ENCODE measurements at places on chromosomes 7 and 10. TPM values are rescaled to one million over a fixed set of nuclear protein-coding genes. Genes with fewer than 3 reads are reported as not detected.

- no peak for DNase-seq
- no peaks in the 10 kb centered on the region for H3K27me3 ChIP-seq
- no peaks in the 10 kb centered on the region for H3K36me3 ChIP-seq
- no peak overlapping the region for H3K4me3 ChIP-seq
- no peaks in the 10 kb centered on the region for H3K4me1 ChIP-seq
These were observed 240.2 kb upstream of the CNTNAP2 start for GRCh38 chr7:145876376-145876775.

DNA sequence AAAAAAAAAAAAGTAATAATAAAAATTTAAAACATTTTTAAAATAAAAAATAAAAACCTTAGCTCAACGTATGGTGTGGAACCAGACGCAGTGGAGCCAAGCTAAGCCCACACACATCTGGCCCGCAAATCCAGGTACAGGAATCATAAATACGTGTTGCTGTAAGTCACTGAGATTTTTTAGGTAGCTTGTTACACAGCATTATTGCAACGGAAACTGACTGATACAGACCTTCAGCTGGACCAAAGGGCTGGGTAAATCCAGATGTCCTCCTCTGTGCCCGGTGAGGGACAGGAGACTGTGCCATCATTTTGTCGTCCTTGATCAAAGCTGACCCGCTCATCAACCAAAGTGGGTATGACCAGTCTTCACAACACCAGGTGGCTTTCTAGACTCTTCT, 104.9 kb downstream of the TMEM130 start:
- H3K4me1 ChIP-seq: no peaks in the 10 kb centered on the region
- H3K27me3 ChIP-seq: no peaks in the 10 kb centered on the region
- DNase-seq: no peak
- H3K36me3 ChIP-seq: no peaks in the 10 kb centered on the region

The ACSM6 gene
- total RNA-seq: not detected

DNA sequence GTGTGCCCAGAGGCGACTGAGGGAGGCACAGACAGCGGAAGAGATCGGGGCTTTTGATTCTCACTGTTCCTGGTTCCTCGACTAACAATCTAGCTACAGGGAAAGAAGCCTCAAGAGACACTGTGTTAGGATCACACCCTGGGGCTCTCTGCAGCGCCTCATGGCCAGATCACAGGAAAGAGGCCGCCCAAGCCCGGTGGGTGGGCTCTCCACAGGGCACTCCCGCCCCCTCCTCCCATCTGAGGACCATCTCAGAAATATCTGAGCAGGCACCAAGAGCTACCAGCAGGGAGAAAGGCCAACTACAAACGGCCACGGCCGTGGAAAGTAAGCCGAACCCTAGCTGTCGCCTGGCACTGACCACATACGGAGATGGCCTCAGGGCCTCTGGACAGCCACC, 224.2 kb downstream of the MLLT10 start:
- no peak for DNase-seq
- H3K27ac ChIP-seq: no peak overlapping the region
- no peak overlapping the region for H3K4me3 ChIP-seq
- no peaks in the 10 kb centered on the region for H3K4me1 ChIP-seq
- no peaks in the 10 kb centered on the region for H3K36me3 ChIP-seq

DNA sequence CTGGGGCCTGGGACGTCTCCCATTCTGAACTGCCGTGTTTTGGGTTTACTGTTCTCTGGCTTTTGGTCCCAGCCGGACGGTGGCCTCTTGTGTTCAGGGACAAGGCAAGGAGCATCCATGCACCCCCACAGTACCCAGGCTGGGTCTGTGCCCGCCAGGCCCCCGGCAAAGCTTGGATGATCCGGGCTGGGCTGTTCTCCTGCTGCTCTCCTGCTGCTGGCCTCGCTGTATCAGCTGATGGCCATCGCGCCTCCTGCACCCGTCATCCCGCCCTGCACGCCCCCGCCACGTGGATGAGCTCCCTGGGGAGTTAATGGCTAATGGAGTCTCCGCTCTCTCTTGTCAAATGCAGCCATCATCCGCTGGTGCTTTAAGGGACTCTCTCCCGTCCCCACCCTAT, 14.9 kb upstream of the PSMG3 start:
- H3K36me3 ChIP-seq: no peaks in the 10 kb centered on the region
- H3K4me1 ChIP-seq: peaks cover 2% of the 10 kb centered on the region
- H3K27me3 ChIP-seq: peaks cover 9% of the 10 kb centered on the region
- no peak overlapping the region for H3K27ac ChIP-seq

GRCh38 chr10:79019441-79020014, 49.2 kb upstream of the ZMIZ1 start:
- no peak overlapping the region for H3K27ac ChIP-seq
- H3K27me3 ChIP-seq: no peaks in the 10 kb centered on the region
- no peak overlapping the region for H3K4me3 ChIP-seq
- no peak for DNase-seq
